A549 treated with Mapracorat at 1 μM for 4 hours (cell line): ENCODE measurements at places on chromosomes 11 and 22. TPM values are rescaled to one million over a fixed set of nuclear protein-coding genes. Genes with fewer than 3 reads are reported as not detected.

CARNS1 gene
- total RNA-seq: 0.08 to 0.21 TPM (median 0.13 TPM) in 5 replicates

SAA4 gene
- not detected in 5 replicates for total RNA-seq

NECTIN1 gene
- 7.6 to 10.7 TPM (median 9.9 TPM) in 5 replicates for total RNA-seq

NXPE1 gene
- not detected in 5 replicates for total RNA-seq

ZNF280A gene
- total RNA-seq: 2.7 to 4.4 TPM (median 3.4 TPM) in 5 replicates

NLRP10 gene
- total RNA-seq: not detected in 5 replicates

LRRC56 gene
- 0.54 to 1.1 TPM (median 0.72 TPM) in 5 replicates for total RNA-seq

MS4A5 gene
- total RNA-seq: not detected in 5 replicates

NRIP3 gene
- 0.60 to 0.89 TPM (median 0.85 TPM) in 5 replicates for total RNA-seq

KRTAP5-2 gene
- not detected in 5 replicates for total RNA-seq

TUB gene
- 5.0 to 6.9 TPM (median 6.4 TPM) in 5 replicates for total RNA-seq
